ENCODE measurements at places on chromosomes 5 and 9.
A peak's percentile ranks its signal among the peaks of the same experiment; 100 is the strongest.

- no peak for DNase-seq
- no peak overlapping the region for H3K4me3 ChIP-seq
- no peaks in the 10 kb centered on the region for H3K27me3 ChIP-seq
- H3K27ac ChIP-seq: no peak overlapping the region
Measured at GRCh38 chr5:108560581-108560980, 178.7 kb upstream of the FBXL17 start.

DNA sequence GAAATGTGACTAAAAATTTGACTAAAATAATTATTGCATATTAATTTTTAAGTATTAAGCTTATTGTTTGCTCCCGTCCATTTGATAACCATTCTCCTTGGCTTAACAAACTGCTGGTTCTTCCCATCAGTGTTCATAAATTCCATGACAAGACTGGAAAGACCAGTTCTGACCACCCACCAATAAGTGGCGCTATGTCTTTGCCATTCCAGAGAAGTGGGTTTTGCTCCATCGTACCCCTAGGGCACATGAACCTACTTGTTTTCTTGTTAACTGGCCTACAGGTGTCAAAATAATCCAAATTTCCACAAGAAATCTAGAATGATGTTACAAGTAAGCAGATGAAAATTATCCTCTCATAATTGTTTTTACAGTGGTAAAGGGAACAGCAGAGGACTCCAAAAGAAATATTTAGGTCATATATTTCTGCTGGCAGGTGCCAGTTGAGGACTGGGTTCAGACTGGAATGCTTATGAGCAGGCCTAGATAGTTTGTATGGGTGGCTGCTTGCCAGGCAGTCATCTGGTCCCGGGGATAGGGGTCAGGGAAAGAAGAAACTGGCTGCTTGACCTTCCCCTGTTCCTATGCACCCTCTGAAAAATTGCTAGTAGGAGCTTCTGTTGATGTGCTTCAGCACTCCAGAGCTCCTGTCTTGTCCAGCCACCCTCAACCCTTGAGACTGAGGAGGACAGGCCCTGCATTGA is 283.1 kb upstream of the ADAMTSL1 start:
- DNase-seq: no peak
- H3K4me1 ChIP-seq: no peaks in the 10 kb centered on the region
- no peak overlapping the region for H3K4me3 ChIP-seq
- no peaks in the 10 kb centered on the region for H3K27me3 ChIP-seq

- peaks cover 24% of the 10 kb centered on the region for H3K4me1 ChIP-seq
- H3K36me3 ChIP-seq: no peaks in the 10 kb centered on the region
- H3K4me3 ChIP-seq: peak overlapping the region; percentile 44
- H3K27ac ChIP-seq: peak overlapping the region; percentile 83
Measured at GRCh38 chr9:130995086-130996011, 13.6 kb upstream of the LAMC3 start.

DNA sequence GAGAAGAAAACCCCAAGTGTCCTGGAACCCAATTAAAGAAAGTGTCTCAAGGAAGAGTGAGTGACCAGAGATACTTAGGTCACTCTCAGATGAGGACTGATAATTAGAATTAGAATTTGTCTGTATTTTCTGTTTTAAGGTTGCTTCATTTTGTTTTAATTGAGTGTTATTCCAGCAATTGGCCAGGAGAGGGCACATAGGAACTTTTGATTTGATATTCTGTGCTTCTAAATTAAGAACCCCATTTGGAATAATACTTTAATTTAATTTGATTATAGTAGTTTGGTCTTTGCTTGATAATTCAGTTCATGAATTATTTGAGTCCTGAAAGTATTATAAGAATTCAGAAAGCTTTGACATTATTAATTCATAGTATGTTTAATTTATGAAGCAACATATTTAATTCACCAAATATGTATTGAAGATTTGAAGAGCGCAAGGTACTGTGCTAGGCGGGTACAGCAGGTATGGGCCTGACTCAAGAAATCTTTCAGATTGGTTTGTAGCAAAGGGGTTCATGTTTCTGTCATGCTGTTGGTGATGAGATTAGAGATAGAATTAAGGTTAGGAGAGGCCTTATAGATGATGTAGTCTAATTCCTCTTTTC is 4.9 kb downstream of the MRPL22 start:
- no peaks in the 10 kb centered on the region for H3K36me3 ChIP-seq
- no peak overlapping the region for H3K27ac ChIP-seq
- H3K4me1 ChIP-seq: peaks cover 2% of the 10 kb centered on the region
- no peak overlapping the region for H3K4me3 ChIP-seq
- H3K27me3 ChIP-seq: peaks cover 2% of the 10 kb centered on the region
- no peak for DNase-seq

- no peak overlapping the region for H3K27ac ChIP-seq
- no peaks in the 10 kb centered on the region for H3K36me3 ChIP-seq
- no peak overlapping the region for H3K4me3 ChIP-seq
- peaks cover 8% of the 10 kb centered on the region for H3K27me3 ChIP-seq
Measured at GRCh38 chr9:78812665-78813064, 515.7 kb downstream of the PSAT1 start.

GRCh38 chr9:110668570-110669167 is at the start of gene MUSK:
MUSK (plus strand) TSS chr9:110668791; CDS start chr9:110668905, 114 bp downstream.
- no peak for DNase-seq
- no peak within 1 kb of the TSS for H3K27ac ChIP-seq
- H3K4me3 ChIP-seq: no peak within 1 kb of the TSS
- no peaks in the 10 kb centered on the region for H3K27me3 ChIP-seq

DNA sequence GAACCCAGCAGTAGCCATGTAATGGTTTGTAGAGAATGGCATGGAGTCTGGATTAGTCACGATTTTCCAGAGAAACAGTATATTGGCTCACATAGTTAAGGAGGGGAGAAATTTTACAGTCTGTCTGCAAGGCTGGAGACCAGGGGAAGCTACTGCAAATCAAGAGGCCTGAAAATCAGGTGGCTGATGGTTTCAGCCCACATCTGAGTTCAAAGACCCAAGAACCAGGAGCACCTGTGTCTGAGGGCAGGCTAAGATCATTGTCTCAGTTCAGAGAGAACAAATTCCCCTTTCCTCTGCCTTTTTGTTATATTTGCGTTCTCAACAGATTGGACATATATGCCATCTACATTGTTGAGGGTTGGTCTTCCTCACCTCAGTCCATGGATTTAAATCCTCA is 207.5 kb upstream of the IRX2 start:
- peaks cover 5% of the 10 kb centered on the region for H3K36me3 ChIP-seq
- H3K4me3 ChIP-seq: no peak overlapping the region
- no peaks in the 10 kb centered on the region for H3K4me1 ChIP-seq
- no peaks in the 10 kb centered on the region for H3K27me3 ChIP-seq

DNA sequence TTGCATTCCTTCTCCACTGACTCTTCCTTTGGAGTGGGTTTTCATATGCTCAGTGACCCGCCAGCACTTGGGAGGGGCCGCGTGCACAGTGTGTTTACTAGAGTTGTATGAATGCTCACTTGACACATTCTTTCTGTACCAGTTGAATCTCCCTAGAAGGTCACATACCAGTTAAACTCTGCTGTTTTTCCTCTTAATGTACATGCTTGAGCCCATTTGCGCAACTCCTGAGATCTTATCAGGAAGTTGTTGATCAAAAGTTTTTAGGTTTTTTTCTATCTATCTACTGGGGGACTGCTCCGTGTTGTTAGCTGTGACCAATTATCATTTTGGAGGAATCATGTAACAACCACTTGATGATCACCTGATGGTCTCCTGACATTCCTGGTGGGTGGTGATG is 392.7 kb downstream of the CDH9 start:
- H3K27ac ChIP-seq: no peak overlapping the region
- H3K4me1 ChIP-seq: no peaks in the 10 kb centered on the region
- no peak for DNase-seq

DNA sequence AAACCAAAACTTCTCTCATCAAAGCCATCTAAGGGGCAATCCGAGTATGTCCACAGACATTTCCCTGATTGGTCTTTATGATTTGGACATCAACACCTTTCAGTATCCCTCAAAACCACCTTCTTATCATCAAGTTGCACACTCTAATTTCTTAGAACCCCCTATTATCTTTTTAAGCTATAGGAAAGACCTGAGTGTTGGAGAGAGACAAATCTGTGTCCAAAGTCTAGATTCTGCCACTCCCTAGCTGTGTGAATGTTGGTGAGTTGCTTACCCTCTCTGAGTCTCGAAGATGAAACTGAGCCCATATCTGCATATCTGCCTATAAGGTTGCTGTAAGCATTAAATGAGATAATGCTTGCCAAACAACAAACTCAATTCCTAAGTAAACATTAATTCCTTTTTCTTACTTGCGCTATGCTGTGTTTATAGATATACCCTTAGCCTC is 159.1 kb downstream of the DOCK8 start:
- peaks cover 49% of the 10 kb centered on the region for H3K4me1 ChIP-seq
- peaks cover 9% of the 10 kb centered on the region for H3K27me3 ChIP-seq
- H3K4me3 ChIP-seq: peak overlapping the region; percentile 31
- H3K27ac ChIP-seq: peak overlapping the region; percentile 13
- DNase-seq: no peak

- no peak overlapping the region for H3K27ac ChIP-seq
- no peaks in the 10 kb centered on the region for H3K4me1 ChIP-seq
- H3K36me3 ChIP-seq: no peaks in the 10 kb centered on the region
- DNase-seq: no peak
Measured at GRCh38 chr9:127047971-127048370, 74.5 kb downstream of the ANGPTL2 start.

- no peaks in the 10 kb centered on the region for H3K36me3 ChIP-seq
- H3K27me3 ChIP-seq: peaks cover 4% of the 10 kb centered on the region
- no peak overlapping the region for H3K27ac ChIP-seq
- no peak overlapping the region for H3K4me3 ChIP-seq
Measured at GRCh38 chr9:1604942-1605560, 410.1 kb upstream of the SMARCA2 start.

DNA sequence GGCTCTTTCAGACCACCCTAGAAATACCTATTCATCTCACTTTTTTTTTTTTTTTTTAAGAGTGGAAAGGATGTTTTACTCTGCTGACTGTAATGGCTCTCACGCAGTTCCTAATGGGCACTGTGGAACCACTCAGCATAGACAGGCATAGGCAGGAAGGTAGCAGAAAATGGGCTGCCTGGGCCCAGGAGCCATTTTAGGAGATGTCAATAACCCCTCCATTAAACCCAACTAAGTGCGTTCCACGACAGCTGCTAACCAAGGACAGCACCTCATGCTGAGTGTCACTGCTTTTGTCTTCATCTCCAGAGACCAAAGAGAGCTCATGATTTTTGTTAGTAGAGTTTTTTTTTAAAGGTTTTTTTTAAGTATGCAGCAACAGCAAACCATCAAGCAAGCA is 15.3 kb downstream of the MAP1B start:
- peaks cover 20% of the 10 kb centered on the region for H3K36me3 ChIP-seq
- H3K4me1 ChIP-seq: peaks cover 74% of the 10 kb centered on the region
- peak overlapping the region; percentile 90 for H3K27ac ChIP-seq
- peak; percentile 67 for DNase-seq
- H3K4me3 ChIP-seq: peak overlapping the region; percentile 81
- H3K27me3 ChIP-seq: peaks cover 22% of the 10 kb centered on the region

- no peak overlapping the region for H3K4me3 ChIP-seq
- peaks cover 8% of the 10 kb centered on the region for H3K4me1 ChIP-seq
- H3K36me3 ChIP-seq: no peaks in the 10 kb centered on the region
- no peak for DNase-seq
- H3K27me3 ChIP-seq: no peaks in the 10 kb centered on the region
Measured at GRCh38 chr9:82036086-82036485, 47.5 kb downstream of the SPATA31D1 start.

DNA sequence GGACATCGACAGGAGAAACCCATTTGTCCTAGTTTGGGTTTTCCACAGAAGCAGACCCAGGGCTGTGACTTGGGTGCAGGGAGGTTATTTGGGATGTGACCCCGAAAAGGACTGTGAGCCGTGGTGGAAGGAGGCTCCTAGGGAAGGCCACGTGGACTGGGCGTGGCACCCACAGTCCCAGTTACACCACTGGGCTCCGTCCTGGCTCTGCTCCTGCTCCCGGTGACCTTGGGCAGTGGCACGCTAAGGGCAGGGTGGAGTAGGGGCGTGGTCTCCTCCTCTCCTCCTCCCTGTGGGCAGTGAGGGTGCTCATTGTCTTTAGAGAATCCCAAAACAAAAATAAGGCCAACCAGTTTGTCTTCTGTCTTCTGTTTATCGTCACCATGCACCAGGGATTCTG is 190.1 kb downstream of the GADD45G start:
- peaks cover 31% of the 10 kb centered on the region for H3K4me1 ChIP-seq
- no peak overlapping the region for H3K4me3 ChIP-seq
- H3K27ac ChIP-seq: no peak overlapping the region
- no peak for DNase-seq
- H3K27me3 ChIP-seq: peaks cover 3% of the 10 kb centered on the region
- H3K36me3 ChIP-seq: no peaks in the 10 kb centered on the region

DNA sequence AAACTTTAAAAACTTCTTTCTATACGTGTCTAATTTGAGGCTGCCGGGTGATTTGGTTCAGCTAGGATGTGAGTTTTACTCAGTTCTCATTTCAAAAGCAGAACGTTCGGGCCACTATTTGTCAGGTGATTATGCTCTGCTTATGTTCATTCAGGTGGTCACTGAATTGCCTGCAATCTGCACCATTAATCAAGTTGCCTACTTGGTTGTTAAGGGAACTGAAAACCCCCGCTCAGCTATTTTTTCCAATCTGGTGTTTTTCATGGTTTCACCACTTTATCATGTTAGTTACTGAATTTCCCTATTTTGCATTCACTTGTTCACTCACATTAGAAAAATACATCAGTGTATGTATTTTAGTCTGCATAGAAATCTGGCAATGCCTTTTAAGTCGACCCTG is 523.0 kb downstream of the CSNK1G3 start:
- no peak for DNase-seq
- peaks cover 6% of the 10 kb centered on the region for H3K4me1 ChIP-seq
- H3K27ac ChIP-seq: no peak overlapping the region
- H3K27me3 ChIP-seq: no peaks in the 10 kb centered on the region
- no peaks in the 10 kb centered on the region for H3K36me3 ChIP-seq

GRCh38 chr9:138072161-138072842 is 194.7 kb downstream of the CACNA1B start:
- peaks cover 4% of the 10 kb centered on the region for H3K4me1 ChIP-seq
- H3K4me3 ChIP-seq: no peak overlapping the region
- H3K36me3 ChIP-seq: peaks cover 16% of the 10 kb centered on the region
- H3K27me3 ChIP-seq: peaks cover 12% of the 10 kb centered on the region
- H3K27ac ChIP-seq: no peak overlapping the region

GRCh38 chr5:41820150-41820549 is 50.1 kb downstream of the OXCT1 start:
- no peaks in the 10 kb centered on the region for H3K4me1 ChIP-seq
- no peak for DNase-seq
- H3K36me3 ChIP-seq: no peaks in the 10 kb centered on the region
- no peaks in the 10 kb centered on the region for H3K27me3 ChIP-seq

DNA sequence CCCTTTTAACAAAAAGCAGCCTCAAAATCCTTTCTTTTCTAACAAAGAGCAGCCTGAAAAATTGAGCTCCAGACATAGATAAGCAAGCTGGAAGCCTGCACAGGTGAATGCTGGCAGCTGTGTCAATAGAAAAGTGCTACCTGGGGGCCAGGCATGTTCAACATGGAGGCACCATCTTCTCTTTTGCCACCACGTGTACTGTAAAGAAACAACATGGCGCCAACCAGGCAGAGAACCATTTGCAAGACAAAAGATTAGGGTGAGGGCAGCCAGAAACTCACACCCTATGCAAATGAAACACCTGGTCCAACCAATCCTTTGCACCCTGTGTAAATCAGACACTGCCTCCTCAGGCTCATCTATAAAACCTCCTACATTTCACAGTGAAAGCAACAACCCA is 96.0 kb downstream of the ACTL7B start:
- no peak for DNase-seq
- no peaks in the 10 kb centered on the region for H3K36me3 ChIP-seq
- peaks cover 3% of the 10 kb centered on the region for H3K27me3 ChIP-seq
- H3K27ac ChIP-seq: no peak overlapping the region
- H3K4me1 ChIP-seq: no peaks in the 10 kb centered on the region
- H3K4me3 ChIP-seq: no peak overlapping the region
